ENCODE measurements at places on chromosomes 3 and 15. TPM values are rescaled to one million over a fixed set of nuclear protein-coding genes. Genes with fewer than 3 reads are reported as not detected.
A peak's percentile ranks its signal among the peaks of the same experiment; 100 is the strongest.

Gene ADGRG7
- polyA plus RNA-seq = not detected

Gene RAD18
- 17.4 TPM for polyA plus RNA-seq

Gene NOX5
- polyA plus RNA-seq = 0.86 TPM

Gene SLC24A5
- polyA plus RNA-seq = not detected

Gene HDC
- not detected for polyA plus RNA-seq

DNA sequence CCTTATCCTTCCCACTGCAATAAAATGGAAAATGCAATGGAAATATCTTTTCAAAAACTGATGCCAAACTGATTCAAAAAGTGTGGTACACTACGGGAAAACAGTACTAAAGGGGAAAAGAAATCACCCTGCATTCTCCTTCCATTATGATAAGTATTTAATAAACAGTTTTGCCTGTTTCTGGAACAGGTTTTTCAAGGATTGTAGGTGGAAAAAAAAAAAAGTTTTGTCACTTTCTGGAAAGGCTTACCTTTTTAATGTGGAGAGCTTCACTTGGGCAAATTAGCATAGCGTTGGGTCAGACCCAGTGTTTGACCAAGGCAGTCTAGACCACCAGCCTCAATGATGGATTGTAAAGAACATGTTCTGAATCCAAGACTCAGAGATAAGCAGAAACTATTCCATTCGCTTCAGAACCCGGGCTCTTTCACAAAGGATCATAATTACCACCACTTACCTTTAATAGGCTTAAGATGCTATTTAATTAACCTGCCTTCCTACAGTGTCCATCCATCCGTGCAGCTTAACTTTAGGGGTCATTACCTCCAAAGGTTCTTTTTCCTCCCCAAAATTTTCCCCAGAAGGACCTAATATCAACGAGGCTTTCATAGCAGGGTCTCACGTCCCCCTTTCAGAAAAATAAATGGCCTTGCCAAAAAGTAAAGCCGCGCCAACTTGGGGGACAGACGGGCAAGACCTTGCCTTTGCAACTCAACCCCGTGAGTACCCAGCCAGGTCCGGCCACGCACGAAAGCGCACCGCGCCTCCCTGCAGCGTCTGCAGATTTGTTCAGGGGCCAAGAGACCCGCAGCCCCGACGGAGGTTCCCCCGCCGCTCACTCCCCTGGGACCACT is 1.0 kb downstream of the DCBLD2 start:
- no peak for DNase-seq

GRCh38 chr3:11699083-11699427 is 55.3 kb upstream of the VGLL4 start:
- peak; percentile 70 for DNase-seq

- DNase-seq = no peak
Measured at GRCh38 chr3:32175607-32176197, 62.8 kb upstream of the CMTM8 start.

- no peak for DNase-seq
Measured at GRCh38 chr3:178628037-178628436, 91.8 kb downstream of the KCNMB2 start.

GRCh38 chr3:9791790-9792404 is 376 bp downstream of the TADA3 start:
- no peak for DNase-seq
